ENCODE measurements at places on chromosomes 3 and 15. TPM values are rescaled to one million over a fixed set of nuclear protein-coding genes. Genes with fewer than 3 reads are reported as not detected.

The FSIP1 gene
- 0.47 TPM for total RNA-seq

The GP5 gene
- 0.13 TPM for total RNA-seq

The GNAT1 gene
- not detected for total RNA-seq

The DNAJA4 gene
- 6.3 TPM for total RNA-seq

The PLSCR2 gene
- total RNA-seq, result not detected

The MASP1 gene
- 0.13 TPM for total RNA-seq

The SERP1 gene
- total RNA-seq, result 200 TPM

The DCLK3 gene
- under 0.01 TPM for total RNA-seq

The EDC3 gene
- total RNA-seq, result 15.8 TPM

The MGLL gene
- total RNA-seq, result 116 TPM

The EXD1 gene
- total RNA-seq, result not detected

The TICRR gene
- total RNA-seq, result 6.0 TPM

The TEX9 gene
- total RNA-seq, result 1.5 TPM

The RPL15 gene
- 3,127 TPM for total RNA-seq

The TGM5 gene
- total RNA-seq, result not detected

The GOLGA6A gene
- total RNA-seq, result not detected

The GRK7 gene
- total RNA-seq, result not detected

The SI gene
- total RNA-seq, result not detected

The SERPINI1 gene
- 0.40 TPM for total RNA-seq

The CYP11A1 gene
- total RNA-seq, result not detected

The PPP2R3A gene
- 5.5 TPM for total RNA-seq

The GATA2 gene
- total RNA-seq, result 52.0 TPM

The PRC1 gene
- 177 TPM for total RNA-seq

The SAMMSON gene
- total RNA-seq, result not detected

The KLF15 gene
- total RNA-seq, result 0.27 TPM

The MYL3 gene
- total RNA-seq, result not detected
